ENCODE measurements at places on chromosomes 2 and 18. TPM values are rescaled to one million over a fixed set of nuclear protein-coding genes. Genes with fewer than 3 reads are reported as not detected.

The COL4A4 gene
- 1.4 TPM for polyA plus RNA-seq

The TMEM200C gene
- polyA plus RNA-seq = 8.6 TPM

The SNORC gene
- polyA plus RNA-seq = 10.8 TPM

The ZFAND2B gene
- polyA plus RNA-seq = 46.4 TPM

The SANBR gene
- 50.9 TPM for polyA plus RNA-seq

The CROCC2 gene
- 3.0 TPM for polyA plus RNA-seq

The UPP2 gene
- polyA plus RNA-seq = 1.2 TPM

The CFAP210 gene
- 4.5 TPM for polyA plus RNA-seq

The TRABD2A gene
- polyA plus RNA-seq = 0.65 TPM

The PDCD1 gene
- not detected for polyA plus RNA-seq

The RNF144A gene
- polyA plus RNA-seq = 94.0 TPM

The LOXHD1 gene
- polyA plus RNA-seq = 0.29 TPM

The SPDYA gene
- polyA plus RNA-seq = 3.7 TPM

The VPS54 gene
- polyA plus RNA-seq = 25.5 TPM

The CYS1 gene
- polyA plus RNA-seq = 4.1 TPM

The SIX3 gene
- not detected for polyA plus RNA-seq

The RND3 gene
- 33.7 TPM for polyA plus RNA-seq

The SERTAD2 gene
- 11.7 TPM for polyA plus RNA-seq

The CYP27C1 gene
- polyA plus RNA-seq = 4.8 TPM

The UGT1A4 gene
- not detected for polyA plus RNA-seq

The PUM2 gene
- 61.2 TPM for polyA plus RNA-seq

The MAL gene
- polyA plus RNA-seq = 17.6 TPM

The KANSL1L gene
- 23.1 TPM for polyA plus RNA-seq

The RUFY4 gene
- polyA plus RNA-seq = 0.67 TPM

The CKAP2L gene
- polyA plus RNA-seq = 8.6 TPM
